Esophagus squamous epithelium (tissue), 5 donors: ENCODE measurements at places on chromosomes 4 and X.

DNA sequence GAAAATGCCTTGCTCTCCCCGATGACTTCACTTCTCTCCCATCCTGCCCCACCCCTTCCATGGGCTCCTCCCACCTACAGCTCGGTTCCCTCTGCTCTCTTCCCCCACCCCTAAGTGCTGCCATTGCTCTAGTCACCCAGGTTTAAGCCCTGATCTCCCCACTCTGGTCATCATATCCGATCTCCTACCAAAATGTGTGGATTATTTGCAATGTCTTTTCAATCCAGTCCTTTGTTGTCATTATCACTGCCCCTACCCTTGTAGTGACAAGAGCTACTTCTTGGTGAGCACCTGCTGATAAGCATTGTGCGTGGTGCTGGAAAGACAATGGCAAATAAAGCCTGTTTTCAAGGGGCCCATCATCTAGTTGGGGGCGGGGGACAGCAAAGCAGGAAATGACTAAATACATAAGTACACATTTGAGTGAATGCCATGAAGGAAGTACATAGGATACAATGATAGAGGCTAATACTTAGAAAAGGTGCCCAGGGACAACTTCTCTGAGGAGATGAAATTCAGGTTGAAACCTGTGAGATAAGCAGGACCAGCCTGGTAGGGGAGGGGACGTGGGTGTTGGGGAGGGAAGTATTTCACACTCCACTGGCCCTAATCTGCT, 63.8 kb downstream of the DLG3 start:
- no peak for DNase-seq

DNA sequence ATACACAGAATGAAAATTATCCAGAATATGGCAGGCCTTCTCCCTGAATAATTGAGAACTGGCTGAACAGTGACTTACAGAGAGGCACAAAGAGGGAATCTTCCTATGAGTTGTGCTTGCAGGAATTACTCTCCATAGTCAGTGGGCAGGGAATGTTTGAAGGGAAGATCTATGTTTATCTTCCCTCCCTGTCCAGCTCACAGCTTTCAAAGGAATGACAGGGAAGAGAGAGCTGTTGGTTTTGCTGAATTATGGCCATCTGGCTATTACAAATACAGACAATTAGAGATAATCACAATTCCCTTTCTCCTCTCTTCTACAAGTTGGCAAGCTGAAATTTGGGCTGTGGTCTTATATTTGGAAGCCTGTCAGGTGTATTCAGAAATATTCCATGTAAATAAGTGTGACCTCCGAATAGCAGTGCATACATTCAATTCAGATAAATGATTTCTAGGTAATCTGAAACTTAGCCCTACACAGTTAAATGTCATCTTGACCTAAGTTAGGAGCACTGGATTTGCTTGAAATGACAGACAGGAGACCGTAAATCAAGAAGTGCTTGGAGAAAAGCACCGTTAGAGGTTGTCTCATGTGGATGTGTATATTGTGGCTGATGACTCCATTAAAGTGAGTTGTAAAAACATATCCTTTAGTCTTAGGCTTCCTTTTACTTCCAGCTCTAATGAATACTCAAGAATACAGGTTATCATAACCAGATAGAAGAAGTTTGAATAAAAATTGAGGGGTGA, 136.8 kb downstream of the C4orf33 start:
- DNase-seq = no peak

DNA sequence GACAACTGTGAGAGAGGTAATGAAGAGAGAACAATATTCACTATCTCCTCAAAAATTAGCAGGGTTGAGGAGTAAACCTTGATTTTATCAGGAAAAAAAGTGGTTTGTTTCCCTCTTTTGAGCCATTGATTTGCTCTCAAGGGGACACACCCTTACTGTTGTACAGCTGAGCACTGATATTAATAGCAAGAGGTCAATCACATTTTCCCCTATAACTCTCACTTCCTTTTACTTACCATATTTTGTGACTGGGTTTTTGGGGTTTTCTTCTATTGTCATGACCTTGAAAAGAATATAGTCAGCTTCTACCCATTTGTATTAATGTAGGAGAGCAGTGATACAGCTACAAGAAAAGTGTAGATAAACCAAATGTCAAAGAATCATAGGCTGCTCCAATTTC, 70.2 kb upstream of the LONRF3 start:
- DNase-seq = no peak

- no peak for DNase-seq
Measured at GRCh38 chr4:122500852-122501501, 44.5 kb upstream of the IL2 start.
